ENCODE measurements at places on chromosomes 11 and 22.

DNA sequence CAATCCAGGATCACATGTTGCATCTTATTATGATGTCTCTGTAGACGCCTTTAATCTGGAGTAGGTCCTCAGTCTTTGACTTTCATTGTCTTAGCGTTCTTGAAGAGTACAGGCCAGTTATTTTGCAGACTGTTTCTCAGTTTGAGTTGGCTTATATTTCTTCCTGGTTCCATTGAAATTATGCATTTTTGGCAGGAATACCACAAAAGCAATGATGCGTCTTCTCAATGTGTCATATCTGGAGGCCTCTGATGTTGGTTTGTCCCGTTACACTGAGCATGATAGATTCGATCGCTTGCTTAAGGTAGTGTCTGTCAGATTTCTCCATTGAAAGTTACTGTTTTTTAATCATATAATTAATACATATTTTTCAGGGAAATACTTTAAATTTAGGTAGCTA, 30.6 kb downstream of the TECTA start:
- DNase-seq: no peak

- no peak for DNase-seq
Measured at GRCh38 chr11:14587258-14587657, 56.3 kb upstream of the PDE3B start.

DNA sequence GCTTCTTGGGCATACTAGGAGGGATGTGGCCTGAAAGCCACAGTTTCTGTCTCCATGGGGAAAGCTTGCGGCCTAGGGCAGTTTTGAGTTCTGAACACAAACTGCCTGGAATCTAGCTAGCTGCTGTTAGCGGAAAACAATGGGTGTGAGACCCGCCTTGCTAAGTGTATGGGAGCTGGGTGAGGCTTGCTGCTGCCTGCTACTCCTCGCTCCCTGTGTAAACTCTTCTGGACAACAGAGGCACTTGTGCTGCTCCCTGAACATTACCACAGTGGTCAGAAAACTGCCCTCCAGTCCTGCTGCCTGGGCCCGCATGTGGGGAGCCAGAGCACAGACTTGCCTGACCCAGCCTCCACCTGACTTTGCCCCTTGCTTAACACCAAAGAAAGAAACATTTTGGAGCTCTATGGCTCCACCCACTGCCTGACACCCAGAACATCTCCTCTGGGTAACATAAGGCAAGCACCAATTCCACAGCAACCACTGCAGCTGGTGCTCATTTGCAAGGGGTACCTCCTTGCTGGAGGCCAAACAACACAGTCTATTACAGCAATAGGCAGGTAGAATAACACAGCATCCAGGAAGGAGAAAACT, 766.3 kb upstream of the RAG2 start:
- no peak for DNase-seq

DNA sequence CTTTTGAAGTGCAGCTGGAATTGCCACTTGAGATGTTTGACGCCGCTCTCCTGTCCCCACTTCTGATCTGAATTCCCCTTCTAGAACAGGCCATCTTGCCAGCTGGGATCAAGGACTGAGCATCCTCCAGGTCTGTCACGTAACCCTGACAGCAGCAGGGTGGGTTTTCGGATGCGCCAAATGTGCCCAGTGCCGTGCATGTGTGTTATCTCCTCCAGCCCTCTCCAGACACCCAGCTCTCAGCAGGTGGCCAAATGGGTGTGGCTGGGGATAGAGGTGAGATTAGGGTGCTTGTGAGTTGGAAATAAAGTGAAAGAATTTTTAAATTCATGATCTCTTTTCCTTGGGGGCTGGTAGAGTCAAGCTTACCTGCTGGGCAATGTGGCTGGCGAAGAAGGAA, 3.3 kb downstream of the OSBP2 start:
- no peak for DNase-seq

GRCh38 chr11:58691675-58692074, 40.1 kb downstream of the GLYAT start:
- DNase-seq: no peak

DNA sequence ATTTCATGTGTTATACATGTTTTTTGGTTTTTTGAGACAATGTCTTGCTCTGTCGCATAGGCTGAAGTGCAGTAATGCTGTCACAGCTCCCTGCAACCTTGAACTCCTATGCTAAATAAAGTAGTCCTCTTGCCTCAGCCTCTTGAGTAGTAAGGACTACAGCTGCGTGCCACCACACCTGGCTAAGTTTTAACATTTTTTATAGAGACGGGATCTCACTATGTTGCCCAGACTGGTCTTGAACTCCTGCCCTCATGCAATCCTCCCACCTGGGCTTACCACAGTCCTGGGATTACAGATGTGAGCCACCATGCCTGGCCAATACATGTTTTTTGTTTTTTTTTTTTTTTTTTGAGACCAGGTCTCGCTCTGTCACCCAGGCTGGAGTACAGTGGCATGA, 33.9 kb downstream of the SWAP70 start:
- DNase-seq: no peak

DNA sequence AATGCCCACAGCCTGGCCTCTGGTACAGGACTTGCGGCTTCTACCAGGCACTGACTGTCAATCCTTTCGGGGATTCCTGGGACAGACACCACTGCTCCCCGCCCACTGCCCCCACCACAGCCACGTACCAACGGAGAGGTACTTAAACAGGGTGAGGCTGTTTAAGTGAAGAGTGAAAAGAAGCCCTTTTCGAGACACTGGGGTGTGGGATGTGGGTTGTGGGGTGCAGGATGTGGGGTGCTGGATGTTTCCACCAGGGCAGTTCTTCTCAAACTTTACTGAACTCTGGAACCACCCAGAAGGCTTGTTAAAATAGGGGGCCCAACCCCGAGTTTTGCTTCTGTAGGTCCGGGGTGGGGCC, 34.2 kb upstream of the PRR5 start:
- peak; percentile 84 for DNase-seq

DNA sequence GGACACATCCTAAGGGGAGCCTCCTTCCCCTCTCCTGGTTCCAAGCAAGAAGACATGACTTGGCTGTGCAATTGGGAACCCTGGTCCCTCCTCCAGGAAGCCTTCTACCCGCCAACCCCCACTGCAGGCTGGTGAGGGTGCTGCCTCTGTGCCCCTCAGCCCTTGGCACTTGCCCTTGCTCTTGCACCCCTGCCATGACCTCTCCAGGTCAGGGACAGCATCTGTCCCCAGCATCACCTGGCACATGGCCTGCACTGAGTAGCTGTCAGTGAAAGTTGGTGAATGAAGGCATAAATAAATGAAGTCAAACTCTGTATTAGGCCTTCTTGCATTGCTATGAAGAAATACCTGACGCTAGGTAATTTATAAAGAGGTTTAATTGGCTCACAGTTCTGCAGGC, 1.9 kb upstream of the GTSE1 start:
- no peak for DNase-seq

Data from central memory CD4-positive, alpha-beta T cell (primary cell).